ENCODE measurements at places on chromosomes 6 and 20.

- DNase-seq: no peak
Observed at GRCh38 chr20:19382386-19383340, 170.2 kb downstream of the SLC24A3 start.

- DNase-seq: no peak
Observed at GRCh38 chr6:139189665-139190064, 54.8 kb downstream of the HECA start.

- DNase-seq: no peak
Observed at GRCh38 chr6:130827247-130828149, at the start of gene SMLR1. TSS of gene SMLR1 (plus strand) at chr6:130827406. CDS start at chr6:130827414, 8 bp downstream.

DNA sequence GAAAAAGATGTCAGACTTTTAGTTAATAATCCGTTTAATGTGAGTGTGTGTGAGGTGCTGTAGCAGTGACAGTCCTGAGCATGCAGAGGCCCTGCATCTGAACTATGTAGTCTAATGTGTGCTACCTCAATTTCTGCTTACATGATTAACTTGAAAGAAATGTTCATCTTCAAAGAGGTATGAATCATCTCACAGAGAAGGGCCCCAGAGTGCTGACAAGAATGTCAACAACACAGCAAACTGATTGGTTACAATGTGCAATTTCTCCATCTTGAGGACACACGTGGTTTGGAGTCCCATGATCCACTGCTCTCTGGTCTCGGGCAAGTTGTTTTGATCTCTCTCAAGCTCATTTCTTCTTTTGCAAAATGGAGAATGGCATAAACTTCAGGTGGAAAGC lies 61.7 kb upstream of the EMILIN3 start:
- no peak for DNase-seq

- no peak for DNase-seq
Observed at GRCh38 chr6:163539101-163539762, 124.7 kb downstream of the QKI start.

GRCh38 chr6:77324866-77325265 lies 138.4 kb downstream of the HTR1B start:
- no peak for DNase-seq

- no peak for DNase-seq
Observed at GRCh38 chr20:58389324-58389967, 417 bp downstream of the VAPB start.

- no peak for DNase-seq
Observed at GRCh38 chr6:116034327-116034726, 26.4 kb downstream of the FRK start.

DNA sequence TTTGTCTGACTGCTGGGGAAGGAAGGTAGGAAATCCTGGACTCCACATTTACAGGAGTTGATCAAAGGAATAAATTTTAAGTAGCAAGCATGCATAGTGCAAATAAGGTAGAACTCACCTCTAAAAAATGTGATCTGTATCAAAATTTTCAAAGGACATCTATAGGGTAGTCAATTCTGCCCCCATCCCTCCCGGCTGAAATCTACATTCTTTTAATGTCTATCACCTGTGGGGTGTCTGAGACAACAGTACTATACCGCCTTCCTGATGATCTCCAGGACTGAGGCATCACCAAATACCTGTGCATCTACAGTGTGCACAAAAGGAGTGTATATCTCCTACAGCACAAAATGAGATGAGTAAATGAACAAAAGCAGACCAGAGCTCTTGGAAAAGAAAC lies 19.9 kb downstream of the CPNE1 start:
- DNase-seq: no peak

Measured in stimulated activated CD8-positive, alpha-beta memory T cell treated with anti-CD3 and anti-CD28 coated beads, Interleukin-7, amount 100 ng/mL, for 24 hours (primary cell).